ENCODE measurements at places on chromosomes 16 and 17. TPM values are rescaled to one million over a fixed set of nuclear protein-coding genes. Genes with fewer than 3 reads are reported as not detected.
A peak's percentile ranks its signal among the peaks of the same experiment; 100 is the strongest.

GRCh38 chr17:38798614-38799500 is 499 bp downstream of the PIP4K2B start:
- peak; percentile 50 for DNase-seq

- DNase-seq = no peak
Observed at GRCh38 chr16:50614955-50615724, 66.0 kb downstream of the SNX20 start.

Gene ERBB2
- total RNA-seq = 13.2 TPM

Gene PRSS33
- total RNA-seq = not detected
